ENCODE measurements at places on chromosomes 3 and 15. TPM values are rescaled to one million over a fixed set of nuclear protein-coding genes. Genes with fewer than 3 reads are reported as not detected.

- no peak for DNase-seq
Observed at GRCh38 chr3:37170513-37170912, 3.9 kb downstream of the LRRFIP2 start.

SEMA3G gene
- 20.2 TPM for total RNA-seq

BUB1B gene
- total RNA-seq = 8.0 TPM

GRCh38 chr3:103963599-103963998, 1403.1 kb upstream of the ALCAM start:
- no peak for DNase-seq

HTR3E gene
- total RNA-seq = not detected

KNG1 gene
- total RNA-seq = 0.36 TPM

DNA sequence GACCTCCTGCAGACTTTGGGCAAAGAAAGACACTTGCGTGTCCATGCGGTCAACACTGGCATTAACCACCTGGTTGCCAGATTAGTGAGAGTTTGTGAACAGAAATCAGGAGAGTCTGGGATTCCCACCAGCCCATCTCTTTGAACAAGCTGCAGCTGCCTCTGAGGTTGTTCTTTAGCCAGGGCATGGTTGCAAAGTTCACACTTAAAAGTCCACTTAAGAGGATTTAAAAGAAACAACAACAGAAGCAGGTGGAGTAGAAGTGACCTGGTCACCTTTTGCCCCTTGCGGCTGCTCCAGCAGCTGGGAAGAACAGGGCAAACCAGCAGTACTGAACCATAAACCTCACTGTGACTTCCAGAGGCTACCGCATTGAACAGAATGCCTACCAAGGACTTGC, 97.3 kb downstream of the FOXB1 start:
- DNase-seq = no peak

DNA sequence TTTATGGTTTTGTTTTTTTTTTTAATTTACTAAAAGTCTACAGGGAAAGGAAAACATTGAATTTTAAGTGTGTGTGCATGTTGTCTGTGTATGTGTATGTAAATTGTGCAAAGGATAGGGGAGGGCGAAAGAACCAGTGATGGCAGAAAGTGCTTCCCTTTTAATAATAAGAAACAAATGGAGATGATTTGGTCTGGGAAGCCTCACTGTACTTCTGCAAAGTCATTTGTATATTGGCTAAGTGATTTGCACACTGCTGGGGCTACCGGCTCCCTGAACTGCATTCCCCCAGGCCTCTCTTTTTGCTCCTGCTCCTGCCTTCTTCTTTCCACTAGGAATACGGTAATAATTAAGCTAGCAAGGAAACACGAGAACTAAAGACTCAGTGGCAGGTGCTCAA, 101.2 kb downstream of the CD47 start:
- no peak for DNase-seq

DNA sequence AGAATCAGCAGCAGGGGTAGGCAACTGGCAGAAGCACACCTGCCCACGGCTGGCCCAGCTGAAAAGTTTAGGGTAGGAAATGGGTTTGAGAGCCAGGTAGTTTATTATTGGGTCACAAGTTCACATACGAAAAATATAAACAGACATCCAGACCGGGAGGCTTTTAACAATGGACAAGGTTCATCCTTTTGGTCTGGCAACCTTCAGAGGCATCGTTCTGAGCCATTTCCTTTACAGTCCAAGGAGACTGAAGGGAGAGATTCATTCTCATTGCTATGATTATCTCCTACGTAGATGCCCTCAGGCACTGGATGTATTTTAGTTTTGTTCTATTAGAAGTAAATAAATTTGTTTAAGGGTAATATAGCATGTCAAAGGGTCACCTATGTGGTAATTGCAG, 248.0 kb upstream of the THBS1 start:
- no peak for DNase-seq

DNA sequence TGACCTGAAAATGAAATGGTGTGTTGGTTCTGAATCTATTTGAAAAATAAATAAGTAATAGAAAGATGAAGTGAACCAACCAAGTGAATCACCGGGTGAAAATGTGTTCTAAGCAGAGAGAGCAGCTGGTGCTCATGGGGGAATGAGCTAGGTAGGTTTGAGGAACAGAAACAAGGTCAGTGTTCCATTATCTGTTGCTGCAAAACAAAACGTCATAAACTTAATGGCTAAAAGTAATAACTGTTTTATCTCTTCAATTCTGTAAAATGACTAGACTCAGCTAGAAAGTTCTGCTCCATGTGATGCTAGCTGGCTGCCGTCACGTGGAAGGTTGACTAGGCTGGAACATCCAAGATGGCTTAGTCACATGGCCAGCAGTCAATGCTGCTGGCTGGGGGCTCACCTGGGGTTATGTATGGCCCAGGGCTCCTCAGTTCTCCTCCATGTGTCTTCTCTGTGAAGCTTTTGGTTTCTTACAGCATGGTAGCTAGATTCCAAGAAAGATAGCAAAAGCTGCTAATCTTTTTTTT, 13.3 kb upstream of the SH3BP5 start:
- peak; percentile 85 for DNase-seq

ISLR2 gene
- total RNA-seq = 2.6 TPM

SLC7A14 gene
- not detected for total RNA-seq

- DNase-seq = no peak
Observed at GRCh38 chr15:34259566-34259965, 34.8 kb downstream of the EMC4 start.

DNA sequence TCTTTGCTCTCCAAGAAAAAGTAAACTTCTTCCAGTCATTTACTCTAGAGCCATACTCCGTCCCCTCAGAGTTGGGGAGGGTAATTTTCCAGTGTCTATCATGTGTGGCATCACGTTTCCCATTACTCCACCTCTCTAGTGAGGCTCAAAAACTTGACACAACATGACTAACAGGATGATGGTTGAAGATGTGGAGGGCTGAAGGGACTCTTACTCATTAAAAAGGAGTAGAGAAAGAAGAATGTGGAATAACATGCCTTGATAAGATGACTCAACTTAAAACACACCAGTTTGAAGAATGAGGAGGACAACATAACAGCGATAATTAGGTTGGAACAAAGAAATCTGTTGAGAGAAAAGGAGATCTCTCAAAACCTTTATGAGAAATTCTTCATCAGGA, 894.3 kb downstream of the OTOL1 start:
- DNase-seq = no peak

DNA sequence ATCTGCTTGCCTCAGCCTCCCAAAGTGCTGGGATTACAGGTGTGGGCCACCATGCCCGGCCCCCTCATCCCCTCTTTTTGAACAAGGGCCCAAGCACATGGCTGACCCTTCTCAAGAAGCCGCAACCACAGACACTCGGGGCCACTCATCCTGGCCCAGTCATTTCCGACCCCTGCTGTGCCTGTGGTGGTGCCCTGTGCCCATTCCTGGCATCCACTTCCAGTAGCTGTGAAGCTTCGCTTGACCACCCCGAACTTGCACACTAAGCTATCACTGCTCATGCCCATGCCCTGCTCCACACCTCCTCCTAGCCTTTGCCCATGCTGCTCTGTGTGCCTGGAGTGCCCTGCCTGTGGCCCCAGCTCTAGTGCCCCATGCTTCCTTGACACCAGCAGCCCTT, 8.3 kb downstream of the TMEM44 start:
- DNase-seq = peak; percentile 20

BLM gene
- 6.2 TPM for total RNA-seq

GRCh38 chr3:152826476-152826875, 8.5 kb upstream of the P2RY1 start:
- DNase-seq = no peak

DNA sequence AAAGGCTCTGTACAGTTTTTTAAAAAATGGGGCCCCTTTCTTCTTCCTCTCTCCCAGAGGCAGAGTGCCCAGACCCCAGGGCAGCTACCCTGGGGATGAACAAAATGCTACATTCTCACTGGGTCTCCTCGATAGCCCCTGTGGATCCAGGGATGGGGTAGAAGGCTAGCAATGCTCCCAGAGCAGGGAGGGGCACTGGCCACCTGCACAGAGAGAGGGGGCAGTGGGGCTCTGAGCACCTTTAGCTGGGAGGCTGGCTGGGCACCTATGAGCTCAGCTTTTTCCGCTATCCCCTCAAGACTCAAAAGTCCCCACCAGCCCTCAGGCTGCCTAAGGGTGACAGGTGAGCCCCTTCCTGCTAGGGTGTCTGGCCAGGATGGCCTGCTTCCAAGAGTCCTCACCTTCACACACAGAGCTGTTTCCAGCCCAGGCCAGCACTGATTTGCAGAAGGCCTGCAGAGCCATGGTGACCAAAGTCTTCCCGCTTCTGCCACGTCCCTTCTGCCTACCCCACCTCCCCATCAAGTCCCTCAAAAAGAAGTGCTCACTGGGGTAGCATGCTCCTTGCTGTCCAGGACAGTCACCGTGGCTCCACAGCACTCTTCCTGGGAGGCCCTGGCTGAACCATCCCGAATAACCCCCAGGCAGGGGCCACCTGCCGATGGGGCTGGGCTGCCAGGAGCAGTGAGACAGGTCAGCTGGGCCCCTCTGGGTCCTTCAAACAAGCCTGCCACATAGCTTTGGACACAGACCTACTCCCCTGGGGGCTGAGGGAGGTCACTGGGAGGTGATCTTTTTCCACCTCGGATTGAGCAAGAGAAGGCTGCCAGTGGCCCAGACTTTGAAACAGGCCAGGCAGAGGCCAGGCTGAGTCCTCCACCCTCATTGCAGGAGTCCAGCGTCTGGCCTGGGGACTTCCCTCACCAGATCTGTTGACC, 20.4 kb downstream of the BMF start:
- DNase-seq = peak; percentile 68

ATP8B4 gene
- total RNA-seq = 33.7 TPM

GRCh38 chr3:94115482-94115881, 52.6 kb downstream of the NSUN3 start:
- DNase-seq = no peak

CHST14 gene
- total RNA-seq = 18.5 TPM

MUSTN1 gene
- 6.8 TPM for total RNA-seq

CHRD gene
- total RNA-seq = 13.7 TPM

DNA sequence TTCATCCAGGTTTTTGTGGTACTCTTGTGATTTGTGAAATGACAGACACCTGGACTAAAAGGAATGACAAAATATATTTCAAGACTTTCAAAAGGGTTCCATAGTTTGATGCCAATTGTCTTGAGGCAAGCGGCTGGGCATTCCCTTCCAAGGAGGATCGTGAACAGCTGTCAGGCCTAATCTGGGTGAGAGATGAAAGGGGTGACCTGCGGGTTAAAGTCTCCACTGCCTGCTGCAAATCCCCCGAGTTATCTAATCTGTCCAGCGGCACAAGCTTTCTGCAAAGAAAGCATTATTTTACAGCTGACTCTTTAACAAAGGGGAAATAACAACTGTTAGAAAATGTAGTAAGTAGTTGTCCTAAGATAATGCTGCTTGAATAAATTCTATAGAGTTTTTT, 128.7 kb upstream of the MB21D2 start:
- no peak for DNase-seq

DNA sequence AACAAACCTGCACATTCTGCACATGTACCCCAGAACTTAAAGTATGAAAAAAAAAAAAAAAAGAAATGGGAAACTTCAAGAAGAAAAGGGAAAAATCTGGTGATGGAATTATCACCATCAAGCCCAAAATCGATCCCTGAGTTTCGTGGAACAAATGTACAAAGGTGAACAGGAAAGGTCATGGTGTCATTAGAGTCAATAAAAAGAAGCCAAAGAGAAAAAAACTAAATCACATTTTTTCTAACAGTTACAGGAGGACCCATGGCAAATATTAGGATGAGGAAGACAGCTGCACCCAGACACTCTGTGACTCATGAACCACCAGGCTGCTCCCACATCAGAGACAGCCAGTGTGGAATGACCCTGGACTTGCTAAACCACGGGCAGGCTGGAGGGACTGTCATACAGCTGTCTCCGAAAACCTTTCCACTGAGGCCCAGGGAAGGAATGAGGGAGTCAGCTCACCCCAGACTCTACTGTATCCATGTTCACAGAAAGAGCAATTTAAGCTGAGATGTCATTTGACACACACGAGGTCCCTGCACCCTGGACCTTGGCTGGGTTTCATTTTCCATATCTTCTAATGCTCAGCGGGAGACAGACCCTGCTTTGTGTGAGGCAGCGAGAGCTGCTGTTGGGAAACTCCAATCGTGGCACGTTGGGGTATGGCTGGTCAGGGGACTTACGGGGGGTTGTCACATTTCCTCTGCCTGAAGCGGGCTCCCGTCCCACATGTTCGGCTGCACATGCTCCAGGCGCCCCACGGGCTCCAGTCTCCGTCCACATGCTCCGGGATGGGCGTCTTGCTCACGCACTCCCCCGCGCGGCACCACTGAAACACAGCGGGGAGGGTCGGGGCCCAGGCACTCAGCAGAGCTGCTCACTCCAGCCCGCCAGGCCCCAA, 210.2 kb downstream of the ADAMTS17 start:
- DNase-seq = no peak

DNA sequence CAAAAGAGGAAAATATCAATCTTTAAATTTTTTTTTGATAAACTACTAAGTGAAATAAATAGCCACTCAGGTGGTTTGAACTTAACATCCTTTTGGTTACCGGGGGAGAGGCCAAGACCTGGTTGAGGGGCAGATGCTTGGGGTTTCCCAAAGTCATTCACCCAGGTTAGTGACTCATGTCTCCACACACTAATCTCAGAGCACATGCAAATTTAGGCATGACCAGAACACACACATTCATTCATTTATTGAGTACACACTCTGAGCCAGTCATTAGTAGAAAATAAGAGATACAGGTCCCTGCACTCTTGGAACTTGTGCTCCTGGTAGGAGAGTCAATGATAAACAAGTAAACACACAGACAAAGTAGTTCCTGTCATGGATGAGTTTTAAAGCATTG, 7.3 kb downstream of the ILDR1 start:
- no peak for DNase-seq

DNA sequence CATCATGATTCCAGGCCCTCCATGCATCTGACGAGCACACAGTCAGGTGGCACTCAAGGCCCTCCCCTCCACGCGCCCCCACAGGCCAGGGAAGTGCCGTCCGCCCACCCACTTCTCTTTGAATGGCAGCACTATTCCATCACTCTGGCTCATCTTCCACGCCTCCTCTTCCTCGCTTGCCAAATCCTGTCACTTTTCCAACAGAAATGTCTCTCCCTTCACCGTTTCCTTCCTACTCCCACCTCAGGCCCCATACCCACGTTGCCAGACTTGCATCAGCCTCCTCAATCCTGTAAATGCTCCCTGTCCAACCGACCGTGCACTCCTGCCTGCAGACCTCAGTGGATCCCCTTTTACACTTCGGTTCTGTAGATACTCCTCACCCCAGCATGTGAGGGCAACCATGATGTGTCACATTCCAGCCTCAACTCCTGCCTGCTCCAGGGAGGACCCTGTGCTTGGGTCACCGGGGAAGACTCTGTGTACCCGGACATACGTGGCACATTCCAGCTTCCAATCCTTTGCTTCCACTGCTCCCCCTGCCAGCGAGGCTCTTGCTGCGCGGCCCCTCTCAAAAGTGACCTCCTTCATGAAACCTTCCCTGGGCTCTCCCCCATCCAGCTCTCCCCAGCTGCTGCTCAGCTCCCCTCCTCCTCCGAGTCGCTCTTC, 29.6 kb downstream of the ADCY5 start:
- peak; percentile 57 for DNase-seq

DNA sequence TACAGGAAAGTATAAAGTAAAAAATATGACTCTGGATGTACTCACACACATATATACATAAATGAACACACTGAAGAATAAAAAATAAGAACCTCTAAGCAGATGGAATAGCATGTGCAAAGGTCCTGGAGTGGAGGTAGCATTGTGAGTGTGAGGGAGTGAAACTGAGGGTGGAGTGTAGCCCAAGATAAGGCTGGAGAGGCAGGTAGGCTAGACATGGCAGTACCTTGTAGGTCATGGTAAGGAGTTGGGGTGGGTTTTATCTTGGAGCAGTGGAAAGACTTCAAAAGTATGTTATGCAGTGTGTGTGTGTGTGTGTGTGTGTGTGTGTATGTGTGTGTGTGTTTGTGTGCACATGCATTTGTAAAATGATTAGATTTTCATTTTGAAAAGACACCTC, 49.5 kb downstream of the TLNRD1 start:
- DNase-seq = no peak
